Stimulated activated CD4-positive, alpha-beta T cell treated with anti-CD3 and anti-CD28 coated beads, Interleukin-1b, Interleukin-23, amount 100 ng/mL, for 1 hour (primary cell): ENCODE measurements at places on chromosomes 5 and 9.

GRCh38 chr5:160463740-160464465 is 42.2 kb downstream of the PTTG1 start:
- DNase-seq, result no peak

DNA sequence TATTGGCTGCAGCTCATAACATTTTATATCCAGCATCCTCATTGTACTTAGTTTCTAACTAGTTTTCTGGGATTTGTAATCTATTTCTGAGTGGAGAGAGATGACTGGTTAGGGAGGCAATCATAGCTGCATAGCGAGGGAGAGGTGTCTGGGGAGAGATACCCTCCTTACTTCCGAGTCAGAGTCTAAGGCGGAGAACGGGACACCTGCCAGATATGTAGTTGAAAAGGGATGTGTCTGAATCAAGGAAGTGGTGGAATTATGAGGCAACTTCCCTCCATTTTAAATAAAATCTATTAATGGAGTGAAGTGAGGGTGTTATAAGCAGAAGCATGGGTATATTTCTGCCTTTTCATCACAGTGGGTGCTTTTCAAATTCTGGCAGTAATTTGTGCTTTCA is 126.5 kb downstream of the MAST4 start:
- DNase-seq, result no peak

DNA sequence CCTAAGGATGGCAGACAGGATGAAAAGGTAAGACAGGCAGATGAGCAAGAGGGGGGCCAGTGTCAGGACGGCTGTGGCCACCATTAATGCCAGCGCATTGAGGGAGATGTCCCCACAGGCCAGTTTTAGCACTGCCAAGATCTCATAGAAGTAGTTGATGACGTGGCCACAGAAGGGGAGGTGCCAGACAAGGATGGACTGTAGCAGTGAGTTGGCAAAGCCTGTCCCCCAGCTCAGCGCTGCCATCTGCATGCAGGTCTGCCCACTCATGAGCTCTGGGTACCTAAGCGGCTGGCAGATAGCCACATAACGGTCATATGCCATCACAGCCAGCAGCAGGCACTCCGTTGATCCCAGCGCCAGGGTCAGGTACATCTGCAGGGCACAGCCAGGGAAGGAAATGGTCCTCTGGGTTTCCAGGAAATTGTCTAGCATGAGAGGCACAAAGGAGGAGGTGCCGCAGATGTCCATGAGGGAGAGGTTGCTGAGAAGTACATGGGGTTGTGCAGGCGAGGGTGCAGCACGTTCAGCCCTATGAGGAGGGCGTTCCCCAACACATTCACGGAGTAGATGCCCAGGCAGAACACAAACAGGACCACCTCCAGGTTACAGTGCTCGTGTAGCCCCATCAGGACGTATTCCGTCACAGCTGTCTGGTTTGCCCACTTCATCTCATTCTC is 10.8 kb downstream of the OR13J1 start:
- DNase-seq, result no peak

DNA sequence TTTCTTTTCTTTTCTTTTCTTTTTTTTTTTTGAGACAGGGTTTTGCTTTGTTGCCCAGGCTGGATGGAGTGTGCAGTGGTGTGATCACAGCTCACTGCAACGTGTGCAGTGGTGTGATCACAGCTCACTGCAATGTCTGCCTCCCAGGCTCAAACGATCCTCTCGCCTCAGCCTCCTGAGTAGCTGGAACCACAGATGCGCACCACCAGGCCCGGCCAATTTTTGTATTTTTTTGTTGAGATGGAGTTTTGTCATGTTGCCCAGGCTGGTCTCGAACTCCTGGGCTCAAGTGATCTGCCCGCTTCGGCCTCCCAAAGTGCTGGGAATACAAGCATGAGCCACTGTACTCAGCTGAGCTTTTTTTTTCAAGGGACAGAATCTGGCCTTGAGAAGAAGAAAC is 36.8 kb upstream of the TJP2 start:
- DNase-seq, result no peak

- DNase-seq, result no peak
Observed at GRCh38 chr9:123002754-123003153, 30.7 kb upstream of the GPR21 start.

DNA sequence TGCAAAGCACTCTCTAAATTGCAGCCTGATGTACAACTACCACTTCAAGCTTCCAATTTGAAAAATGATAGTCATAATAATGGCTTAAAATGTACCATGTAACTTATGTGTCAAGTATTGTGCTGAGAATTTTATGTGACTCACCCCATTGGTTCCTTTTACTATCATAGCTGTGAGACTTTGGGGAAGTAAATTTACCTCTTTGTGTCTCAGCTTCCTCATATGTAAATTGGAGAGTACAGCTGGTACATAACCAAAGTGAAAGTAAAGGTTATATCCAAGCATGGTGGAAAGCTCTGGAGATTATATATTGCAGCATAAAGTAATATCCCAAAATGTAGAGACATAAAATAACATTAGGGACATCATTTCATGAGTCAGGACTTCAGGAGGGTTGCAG is 2200.4 kb upstream of the C9orf72 start:
- DNase-seq, result no peak

GRCh38 chr9:133477992-133478850 is 678 bp downstream of the SLC2A6 start:
- DNase-seq, result no peak

DNA sequence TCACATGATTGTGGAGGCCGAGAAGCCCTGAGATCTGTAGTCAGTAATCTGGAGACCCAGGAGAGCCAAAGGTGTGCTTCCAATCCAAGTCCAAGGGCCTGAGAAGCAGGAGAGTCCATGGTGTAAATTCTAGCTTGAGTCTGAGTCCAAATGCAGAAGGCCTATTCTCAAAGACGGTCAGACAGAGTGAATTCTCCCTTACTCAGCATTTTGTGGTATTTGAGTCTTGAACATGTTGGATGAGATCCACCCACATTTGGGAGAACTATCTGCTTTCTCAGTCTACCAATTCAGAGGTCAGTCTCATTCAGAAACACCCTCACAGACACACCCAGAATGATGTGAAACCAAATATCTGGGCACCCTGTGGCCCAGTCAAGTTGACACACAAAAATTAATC is 128.8 kb upstream of the PTCH1 start:
- DNase-seq, result no peak

GRCh38 chr5:111840036-111840674 is 83.2 kb upstream of the NREP start:
- DNase-seq, result no peak

- no peak for DNase-seq
Observed at GRCh38 chr9:35945341-35946018, 12.5 kb downstream of the OR2S2 start.

- DNase-seq, result no peak
Observed at GRCh38 chr5:92086059-92086811, 703.1 kb upstream of the ARRDC3 start.

- DNase-seq, result no peak
Observed at GRCh38 chr5:140220698-140221064, 45.7 kb downstream of the CYSTM1 start.

DNA sequence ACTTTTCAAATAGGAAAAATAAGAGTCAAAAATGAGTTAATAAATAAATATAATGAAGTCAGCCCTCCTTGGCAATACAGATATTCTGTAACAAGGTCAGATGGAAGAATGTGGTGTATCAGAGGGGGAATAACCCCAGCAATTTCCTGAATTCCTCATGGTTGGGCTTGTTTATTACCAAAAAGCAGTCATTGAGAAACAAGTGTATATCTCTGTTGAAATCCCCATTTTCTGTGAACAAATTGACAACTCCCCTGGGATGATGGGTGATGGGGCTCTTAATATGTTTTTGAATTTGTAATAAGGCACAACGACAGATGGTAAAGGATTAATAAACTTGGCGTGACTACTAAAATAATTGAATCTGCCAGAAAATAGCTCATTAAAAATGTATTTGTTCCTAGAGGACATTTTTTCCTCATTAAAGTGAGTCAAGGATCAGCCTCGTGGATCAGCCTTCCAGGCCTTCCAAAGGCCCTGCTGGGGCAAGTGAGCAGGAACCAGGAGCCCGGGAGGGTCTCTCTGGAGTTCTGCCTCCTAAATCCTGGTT is 34.2 kb downstream of the THBS4 start:
- DNase-seq, result no peak

DNA sequence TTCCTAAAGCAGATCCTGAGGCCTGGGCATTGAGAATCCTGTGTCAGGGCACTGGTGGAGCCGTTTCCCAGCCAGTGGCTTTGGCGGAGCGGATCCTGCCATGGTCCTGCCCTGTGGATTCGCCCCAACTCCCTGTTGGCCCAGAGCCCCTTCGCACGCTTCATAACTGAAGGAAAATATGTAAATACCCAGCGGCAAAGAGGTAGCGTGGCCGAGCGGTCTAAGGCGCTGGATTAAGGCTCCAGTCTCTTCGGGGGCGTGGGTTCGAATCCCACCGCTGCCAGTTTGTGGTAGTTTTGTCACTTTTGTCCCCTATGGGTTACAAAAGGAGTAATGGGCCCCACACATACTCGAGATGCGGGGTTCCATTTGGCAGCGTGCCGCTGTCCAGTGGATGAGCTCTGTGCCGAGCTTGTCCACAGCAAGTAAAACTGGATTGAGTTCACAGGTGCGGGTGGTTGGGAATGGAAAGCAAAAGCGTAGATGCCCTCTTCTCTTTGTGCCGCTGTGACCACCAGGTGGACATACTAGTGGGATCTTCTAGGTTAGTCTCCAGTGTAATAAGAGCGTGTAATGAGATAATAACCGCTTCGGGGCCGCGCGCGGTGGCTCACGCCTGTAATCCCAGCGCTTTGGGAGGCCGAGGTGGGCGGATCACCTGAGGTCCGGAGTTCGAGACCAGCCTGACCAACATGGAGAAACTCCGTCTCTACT is 17.3 kb downstream of the TRIM7 start:
- DNase-seq, result no peak

DNA sequence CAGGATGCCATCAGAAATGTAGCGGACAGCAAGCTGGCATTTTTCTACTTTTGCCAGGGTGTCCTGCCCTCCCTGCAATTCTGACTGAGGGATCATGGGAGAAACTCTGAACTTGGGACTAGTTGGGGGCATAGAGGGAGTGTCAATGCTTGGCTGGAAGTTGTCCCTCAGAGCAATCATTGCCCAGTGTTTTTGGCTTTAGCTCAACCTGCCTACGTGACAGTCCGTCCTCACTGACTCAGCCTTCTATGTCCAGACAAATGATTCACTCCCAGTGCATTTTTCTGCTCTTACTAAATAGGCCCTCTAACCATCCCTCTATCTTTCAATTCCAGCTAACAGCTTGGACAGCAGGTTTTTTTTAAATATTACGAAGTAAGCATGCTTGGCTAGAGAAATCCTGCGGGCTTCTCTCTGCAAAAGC is 627.4 kb downstream of the TLR4 start:
- no peak for DNase-seq

DNA sequence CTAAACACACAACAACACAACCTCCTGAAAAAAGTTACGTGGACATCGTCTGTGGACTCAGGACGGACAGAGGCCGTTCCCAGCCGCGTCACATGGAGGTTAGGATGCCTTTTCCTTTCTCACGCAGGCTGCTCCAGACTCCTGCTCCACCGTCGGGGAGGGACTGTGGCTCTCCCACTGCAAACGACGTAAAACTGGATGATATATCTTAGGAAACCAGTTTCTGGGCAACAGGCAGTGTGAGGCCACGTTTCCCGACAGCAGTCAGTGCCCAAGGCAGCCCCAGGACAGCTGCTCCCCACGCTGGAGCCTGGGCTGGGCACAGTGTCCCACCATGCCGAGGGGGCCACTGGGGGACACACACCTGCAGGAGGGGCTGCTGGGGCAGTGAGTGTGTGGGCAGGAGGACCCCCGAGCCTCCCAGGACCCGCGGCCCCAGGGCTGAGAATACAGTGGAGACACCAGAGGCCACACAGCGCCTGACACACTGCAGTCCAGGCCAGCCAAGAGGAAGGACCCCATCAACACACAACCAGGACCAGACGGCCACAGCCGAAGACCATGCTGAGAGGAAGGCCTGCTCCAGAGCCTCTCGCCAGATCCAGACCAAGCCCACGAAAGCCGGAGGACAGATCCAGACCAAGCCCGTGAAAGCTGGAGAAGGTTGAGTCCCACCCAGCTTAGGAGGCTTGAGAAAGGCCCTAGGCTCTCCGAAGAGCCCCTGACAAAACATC is 26.2 kb downstream of the EXD3 start:
- no peak for DNase-seq

GRCh38 chr9:79193001-79193400 is 378.8 kb upstream of the TLE4 start:
- DNase-seq, result no peak

- DNase-seq, result no peak
Observed at GRCh38 chr9:131076347-131077195, 19.8 kb upstream of the AIF1L start.

- no peak for DNase-seq
Observed at GRCh38 chr9:114973216-114973615, 42.8 kb upstream of the TNFSF8 start.

DNA sequence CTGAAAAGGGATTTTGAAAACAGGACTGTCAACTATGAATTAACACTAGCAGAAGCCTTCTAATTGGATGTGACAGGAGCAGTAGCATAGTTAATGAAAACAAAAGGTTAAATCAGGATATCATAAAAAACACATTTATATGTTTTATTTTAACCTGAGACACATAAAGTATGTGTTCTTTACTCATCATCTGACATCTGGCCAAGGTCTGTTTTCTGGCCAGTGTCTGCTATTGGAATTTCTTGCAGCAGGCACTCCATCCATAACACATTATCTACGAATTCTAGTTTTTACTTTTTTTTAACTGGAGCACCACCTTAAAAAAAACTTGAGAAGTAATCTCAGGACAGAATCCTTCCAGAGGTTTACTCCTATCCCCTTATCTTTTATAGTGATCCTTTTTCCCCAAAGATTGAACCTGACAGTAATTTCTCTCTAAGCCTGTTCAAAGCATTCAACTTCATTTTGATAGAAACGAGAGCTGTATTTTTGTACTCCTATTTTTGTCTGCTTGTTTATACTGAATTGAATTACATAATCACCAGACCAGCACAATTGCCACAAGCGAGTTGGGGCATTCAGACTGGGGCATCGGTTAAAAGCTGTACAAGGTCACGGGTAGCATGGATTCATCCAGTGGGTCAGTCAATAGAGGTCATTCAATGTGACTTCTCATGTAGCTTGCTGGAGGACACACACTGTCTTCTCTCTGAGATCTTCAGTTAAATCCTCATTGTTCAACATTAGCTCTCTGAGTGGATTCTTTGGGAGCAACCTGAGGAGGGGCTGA is 205.6 kb upstream of the CLINT1 start:
- no peak for DNase-seq

- DNase-seq, result no peak
Observed at GRCh38 chr5:32027093-32027716, 146.9 kb downstream of the GOLPH3 start.

DNA sequence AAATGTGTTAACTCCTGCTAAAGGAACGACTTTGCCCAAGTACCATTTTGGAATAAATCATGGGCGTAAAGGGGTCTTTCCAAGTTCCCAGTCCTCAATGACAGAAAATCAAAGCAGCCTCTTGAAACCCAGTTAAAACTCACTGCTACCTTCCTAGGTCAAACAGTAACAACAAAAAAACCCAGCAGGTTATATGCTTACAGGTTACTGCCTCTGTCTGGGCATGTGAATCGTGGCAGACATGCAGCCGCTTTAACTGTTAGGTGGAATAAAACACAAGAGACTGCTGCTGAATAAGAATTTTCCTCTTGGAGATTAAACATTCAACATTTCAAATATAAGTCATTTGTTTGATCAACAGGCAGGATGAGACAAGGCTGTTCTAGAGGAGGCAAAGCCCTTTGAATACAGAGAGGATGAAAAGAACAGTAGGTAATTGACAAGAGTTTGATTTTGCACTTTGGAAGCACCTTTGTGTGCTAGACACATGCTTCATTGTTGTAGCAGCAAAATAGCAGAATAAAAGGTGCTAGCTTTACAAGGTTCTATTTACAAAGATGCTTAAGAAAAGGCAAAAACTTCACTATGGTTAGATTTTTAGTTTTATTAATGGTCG is 319.4 kb downstream of the NDUFS4 start:
- DNase-seq, result no peak
